ENCODE measurements at places on chromosomes 6 and 20.

DNA sequence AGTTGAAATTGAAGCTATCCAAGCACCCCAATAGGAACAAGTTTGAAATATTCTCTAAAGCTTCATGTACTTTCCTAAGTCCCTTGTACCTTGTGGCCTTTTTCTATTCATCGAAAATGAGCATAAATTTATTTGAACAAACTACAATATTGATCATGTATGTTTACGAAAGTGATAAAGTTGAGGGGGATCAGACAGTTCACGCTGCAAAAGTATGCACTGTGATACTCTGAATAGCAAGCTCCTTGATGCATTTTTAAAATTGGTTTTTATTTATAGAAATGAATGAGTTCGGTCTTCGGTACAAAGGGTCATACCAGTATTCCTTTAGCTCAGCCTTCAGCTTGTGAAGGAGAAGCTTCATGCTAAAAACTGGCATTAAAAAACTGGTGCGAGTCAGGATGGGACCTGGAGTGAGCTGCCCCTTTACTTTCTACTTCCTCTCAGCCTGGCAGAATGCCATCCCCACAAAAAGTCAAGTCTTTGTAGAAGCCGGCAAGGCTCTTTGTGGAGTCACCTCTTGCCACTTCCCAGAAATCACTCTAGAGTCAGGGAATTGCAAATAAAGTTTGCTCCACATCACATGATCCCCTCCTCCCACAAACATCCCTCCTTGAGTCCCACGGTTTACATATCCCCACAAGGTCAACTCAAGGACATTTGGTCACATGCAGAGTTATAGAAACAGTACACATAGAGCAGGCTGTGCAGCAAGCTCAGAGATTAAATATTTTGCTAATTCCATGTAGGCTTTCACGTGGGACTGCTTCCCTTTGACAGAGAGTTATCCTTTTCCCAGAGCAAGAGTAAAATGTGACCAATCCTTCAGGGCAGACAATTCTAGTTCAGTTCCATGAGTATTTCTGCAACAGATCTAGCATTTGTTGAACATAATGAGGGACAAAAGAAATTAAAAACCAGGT, 34.6 kb upstream of the ADGRF1 start:
- no peak for DNase-seq

DNA sequence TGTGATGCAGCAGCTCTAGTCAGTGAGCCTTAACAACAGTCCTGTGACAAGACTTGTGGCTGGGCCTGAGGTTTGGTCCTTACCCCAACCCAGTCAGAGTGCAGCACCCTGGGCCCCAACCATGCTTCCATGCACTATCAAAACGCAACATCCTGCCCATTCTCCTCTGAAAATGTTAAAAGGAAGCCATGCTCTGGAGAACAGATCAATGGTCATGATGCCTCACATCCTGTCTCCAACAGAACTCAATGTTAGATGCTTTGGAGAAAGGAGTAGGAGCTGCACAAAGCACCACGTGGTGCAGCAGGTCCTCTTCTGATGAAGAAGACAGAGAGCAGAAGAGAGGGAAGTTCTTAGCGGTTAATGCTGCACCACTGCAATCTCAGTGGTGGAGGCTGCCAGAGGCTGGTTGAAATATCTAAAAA, 41.9 kb downstream of the TRAM2 start:
- no peak for DNase-seq

GRCh38 chr6:1670711-1671462, 61.2 kb downstream of the FOXC1 start:
- no peak for DNase-seq

DNA sequence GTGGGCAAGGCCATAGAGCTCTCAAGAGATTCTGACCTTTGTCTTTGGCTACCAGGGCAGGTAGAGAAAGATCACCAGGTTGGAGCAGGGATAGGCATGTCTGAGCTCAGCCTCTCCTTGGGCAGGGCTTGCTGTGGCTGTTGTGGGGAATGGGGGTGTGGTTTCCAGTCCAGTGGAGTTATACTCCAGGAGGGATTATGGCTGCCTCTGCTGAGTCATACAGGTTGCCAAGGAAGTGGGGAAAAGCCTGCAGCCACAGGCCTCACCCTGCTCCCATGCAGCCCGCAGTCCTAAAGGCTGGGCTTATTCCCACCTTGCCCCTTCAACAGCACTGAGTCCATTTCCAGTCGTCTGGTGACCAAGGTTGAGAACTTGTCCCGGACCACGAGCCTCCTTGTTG, 21.9 kb downstream of the MEP1A start:
- DNase-seq, result no peak

GRCh38 chr6:3520281-3521230, 63.7 kb upstream of the SLC22A23 start:
- no peak for DNase-seq

DNA sequence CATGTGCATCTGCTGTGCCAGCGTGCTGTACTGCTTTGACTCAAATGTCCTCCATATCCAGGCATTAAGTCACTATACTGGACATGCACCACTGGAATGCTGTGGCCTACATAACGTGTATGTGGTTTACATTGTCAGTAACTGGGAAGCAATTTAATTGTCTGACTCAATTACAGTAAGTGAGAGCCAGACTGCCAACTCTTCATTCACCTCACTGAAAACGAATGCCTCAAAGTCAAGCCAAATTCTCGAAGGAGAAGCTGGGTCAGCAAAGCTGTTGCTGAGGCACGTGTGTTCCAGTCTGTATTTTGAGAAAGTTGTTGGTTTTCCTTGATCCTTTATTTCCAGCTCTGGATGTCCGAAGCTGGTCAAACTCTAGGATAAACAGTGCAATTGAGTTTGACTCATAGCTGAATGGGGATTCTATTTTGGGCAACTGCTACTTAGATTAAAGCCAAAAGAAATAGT, 534.3 kb downstream of the COL12A1 start:
- DNase-seq, result no peak

DNA sequence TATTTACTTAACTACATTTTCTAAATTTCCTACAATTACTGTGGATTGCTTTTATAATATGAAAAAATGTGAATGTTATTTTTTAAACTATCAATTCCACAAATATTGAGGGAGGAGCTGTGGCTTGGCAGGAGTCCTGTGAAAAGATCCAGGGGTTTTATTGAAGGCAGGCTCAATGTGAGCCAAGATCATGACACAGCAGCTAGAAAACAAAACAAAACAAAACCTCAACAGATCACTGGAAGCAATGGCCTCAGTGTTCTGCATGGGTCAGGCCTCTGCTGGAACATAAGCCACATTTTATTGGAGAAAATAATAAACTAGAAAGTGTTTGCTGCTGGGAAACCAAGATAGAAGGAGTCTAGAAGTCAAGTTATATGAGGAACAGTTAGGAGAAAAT, 19.4 kb upstream of the RCAN2 start:
- DNase-seq, result no peak
